ENCODE measurements at places on chromosomes 11 and 22.

- DNase-seq, result no peak
Observed at GRCh38 chr11:113160808-113161124, 153.6 kb upstream of the TTC12 start.

DNA sequence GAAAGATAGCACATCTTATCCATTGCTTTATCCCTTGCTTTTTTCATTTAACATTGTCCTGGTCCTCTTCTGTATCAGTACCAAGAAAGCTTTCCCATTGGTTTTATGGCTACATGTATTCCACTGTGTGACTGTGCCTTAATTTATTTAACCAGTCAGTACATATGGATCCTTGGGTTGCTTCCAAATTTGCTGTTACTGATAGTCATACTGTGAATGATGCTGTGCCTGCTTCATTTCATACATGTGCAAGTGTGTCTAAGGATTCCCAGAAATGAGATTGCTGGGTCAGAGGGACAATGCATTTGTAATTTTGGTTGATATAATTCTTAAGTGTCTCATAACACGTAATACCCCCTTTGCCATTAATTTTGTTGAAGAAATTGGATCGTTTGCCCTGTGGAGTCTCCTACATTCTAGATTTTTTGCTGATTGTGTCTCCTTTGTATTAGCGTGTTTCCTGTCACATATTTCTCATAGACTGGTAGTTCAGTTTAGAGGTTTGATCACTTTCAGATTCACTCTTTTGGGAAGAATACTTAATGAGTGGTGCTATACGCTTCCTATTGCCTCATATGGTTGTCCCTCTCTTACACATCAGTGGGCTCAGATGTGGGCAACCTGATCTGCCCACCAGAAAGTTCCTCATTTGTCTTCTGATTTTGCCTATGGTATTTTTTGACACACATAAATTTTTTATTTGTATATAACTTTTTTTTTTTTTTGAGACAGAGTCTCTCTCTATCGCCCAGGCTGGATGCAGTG, 35.3 kb downstream of the MYBPC3 start:
- DNase-seq, result no peak

DNA sequence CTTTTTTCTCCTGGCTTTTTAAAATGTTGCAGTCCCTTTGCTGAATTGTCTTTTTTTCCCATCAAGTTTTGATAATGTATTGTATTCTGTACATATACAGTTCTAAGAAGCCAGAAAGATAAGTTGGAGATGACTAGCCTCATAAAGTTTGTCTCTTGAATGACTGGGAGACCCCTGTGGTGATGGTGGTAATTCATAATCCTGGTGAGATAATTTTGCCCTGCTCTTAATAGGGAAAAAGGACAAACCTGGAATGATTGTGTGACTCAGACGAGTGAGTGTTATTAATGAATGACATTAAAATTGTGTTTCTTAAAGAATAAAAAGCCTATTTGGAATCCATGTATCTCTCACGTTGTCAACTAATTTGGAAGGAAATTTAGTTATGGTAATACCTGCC, 1.2 kb downstream of the HIKESHI start:
- DNase-seq, result no peak

GRCh38 chr11:110434952-110435779, 5.4 kb downstream of the FDX1 start:
- DNase-seq, result no peak

DNA sequence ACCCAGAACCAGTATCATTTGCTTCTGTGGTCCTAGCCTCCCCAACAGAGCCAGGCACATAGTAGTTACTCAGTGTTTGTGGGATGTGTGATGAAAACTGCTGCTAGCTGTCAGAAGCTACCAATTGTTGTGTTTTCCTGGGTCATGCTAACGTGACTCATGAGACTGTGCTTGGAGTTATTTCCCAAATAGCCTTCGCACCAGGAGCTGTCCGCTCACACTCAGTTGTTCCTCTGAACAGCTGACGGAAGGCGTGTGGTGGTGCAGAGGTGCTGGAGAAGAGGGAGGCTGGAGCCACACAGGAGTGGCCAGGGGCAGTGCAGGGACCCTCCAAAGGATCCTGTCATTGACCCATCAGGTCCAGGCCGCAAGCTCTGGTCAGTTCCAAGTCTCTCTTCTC, 53.9 kb upstream of the TBCEL start:
- DNase-seq, result no peak

GRCh38 chr11:61104963-61105362, 2.7 kb downstream of the CD5 start:
- no peak for DNase-seq

DNA sequence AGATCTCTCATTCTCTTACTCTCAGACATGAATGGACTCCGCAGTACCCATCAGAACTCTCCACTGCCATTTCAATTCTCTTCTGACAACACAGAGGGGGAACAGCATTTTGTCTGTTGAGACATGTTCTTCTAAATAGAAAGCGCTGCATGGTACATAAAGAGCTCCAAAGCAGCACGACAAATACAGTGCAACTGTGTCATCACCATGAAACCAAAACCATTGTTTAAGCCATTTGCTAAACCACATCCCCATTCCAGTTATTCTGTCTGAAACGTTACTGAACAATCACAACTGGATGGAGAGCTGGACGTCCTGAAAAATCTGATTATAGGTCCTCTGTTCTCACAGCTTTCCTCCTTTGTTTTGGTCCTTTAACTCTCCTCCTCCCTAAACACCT, 17.9 kb upstream of the TENM4 start:
- no peak for DNase-seq

Measured in stromal cell of bone marrow (primary cell).